NCI-H510A treated with DMSO at 0.1 percent for 48 hours (cell line): ENCODE measurements at places on chromosomes 3 and 15.
A peak's percentile ranks its signal among the peaks of the same experiment; 100 is the strongest.

DNA sequence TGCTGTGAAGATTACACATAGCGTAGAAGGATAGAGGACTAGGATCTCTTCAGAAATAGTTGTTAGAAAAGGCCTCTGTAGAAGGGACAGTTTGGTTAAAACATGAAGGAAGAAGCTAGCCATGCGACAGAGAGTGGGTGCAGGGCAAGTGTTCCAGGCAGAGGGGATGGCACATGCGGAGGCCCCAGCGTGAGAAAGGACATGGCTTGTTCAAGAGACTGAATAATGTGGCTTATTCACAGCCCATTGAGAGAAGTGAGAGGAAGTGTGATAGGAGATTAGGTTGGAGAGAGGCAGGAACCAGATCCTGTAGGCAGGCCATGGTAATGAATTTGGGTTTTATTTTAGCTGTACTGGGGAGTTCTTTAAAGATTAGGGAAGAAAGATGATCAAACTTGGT, 56.4 kb downstream of the NEO1 start:
- DNase-seq = no peak

GRCh38 chr3:128170866-128171516, 17.7 kb downstream of the EEFSEC start:
- peak; percentile 40 for DNase-seq

DNA sequence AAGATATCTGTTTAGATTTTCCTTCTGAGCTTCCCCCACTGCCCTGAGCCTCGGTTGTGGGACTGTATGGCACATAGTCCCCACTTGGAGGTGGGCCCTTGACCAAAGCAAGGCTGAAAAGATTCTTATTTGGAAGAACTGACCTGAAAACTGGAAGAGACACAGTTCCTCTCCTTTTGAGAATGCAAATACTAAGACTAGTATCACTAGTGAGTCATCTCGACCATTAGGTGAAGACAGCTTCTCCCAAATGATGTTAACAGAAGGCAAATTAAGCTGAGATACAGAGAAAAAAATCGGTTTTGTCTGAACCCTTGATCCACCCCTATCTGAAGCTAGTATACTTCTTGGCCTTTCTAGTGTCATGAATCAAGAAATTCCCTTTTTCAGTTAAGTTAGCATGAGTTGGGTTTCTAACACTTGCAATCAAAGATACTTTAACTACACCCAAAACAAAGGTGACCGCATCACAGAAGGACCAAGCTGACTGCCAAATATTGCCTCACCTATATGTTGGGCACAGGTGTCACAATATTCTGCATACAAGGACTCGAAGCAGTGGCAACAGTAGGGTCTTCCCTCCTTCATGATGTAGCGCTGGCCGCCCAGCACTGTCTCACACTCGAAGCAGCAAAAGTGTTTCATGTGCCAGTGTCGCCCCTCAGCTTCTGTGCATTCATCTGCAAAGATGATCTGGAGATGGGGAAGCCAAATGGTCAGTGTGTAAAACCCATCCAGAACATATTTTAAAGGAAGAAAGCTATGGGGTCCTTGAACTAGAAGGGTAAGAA, 72.4 kb downstream of the PRICKLE2 start:
- DNase-seq = no peak

DNA sequence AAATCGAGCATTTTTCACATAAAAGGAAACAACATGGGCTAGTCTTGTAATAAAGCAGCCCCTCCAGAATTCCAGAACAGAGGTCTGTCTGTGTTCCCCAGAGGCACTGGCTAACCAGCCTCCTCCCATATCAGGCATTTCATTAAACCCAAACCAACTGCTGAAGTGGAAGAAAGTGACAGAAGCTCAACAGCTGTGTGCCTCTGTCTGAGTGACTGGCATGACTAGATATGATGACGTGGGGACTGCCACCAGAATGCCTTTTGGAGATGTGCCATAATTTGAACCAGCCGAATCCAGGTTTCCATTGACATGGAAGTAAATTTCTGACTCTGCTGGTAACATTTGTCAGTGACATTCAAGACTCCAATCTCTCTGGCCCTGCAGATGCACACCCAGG, 8.7 kb downstream of the LIMD1 start:
- no peak for DNase-seq

- no peak for DNase-seq
These were observed 49.1 kb downstream of the IL1RAP start for GRCh38 chr3:190562866-190563510.

- no peak for DNase-seq
These were observed 6.7 kb upstream of the ZFAND6 start for GRCh38 chr15:80052597-80053304.

DNA sequence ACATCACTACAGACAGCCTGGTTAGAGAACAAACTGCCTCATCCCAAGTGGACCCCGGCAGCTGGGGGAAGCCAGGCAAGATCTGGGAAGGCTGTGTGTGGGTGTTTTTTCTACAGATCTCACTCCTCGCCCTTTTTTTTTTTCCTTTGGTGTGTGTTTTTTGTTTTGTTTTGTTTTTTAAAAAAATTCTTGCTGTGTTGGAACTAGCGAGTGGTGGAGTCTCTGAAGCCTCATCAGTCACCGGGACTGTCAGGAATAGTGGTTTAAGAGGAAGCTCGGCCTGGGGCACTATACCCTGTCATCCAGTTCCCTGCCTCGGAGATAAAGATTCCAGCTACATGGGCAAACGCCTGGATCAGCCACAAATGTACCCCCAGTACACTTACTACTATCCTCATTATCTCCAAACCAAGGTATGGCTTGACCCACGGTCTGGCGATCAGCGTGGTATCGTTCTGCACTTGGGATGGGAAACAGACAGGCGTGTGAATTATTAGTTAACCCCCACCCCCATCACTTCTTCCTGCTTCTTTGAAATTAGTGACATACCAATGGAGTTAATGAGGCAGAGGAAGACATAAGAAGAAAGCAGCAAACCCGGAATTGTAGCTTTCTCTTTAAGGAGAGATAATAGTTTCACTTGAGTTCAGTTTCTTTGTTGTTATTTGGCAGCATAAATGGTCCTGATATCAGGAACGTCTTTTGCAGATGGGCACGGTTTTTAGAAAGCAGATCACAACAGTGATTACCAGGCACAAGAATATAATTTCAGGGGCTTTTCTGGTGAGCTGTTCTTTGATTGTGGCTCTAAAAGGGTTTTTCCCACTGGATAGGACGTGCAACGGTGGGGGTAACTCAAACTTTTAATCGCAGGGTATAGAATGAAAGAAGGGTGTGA, 722 bp downstream of the RBMS3 start:
- DNase-seq = no peak
